SK-N-MC (cell line): ENCODE measurements at places on chromosomes 6 and 20.

- DNase-seq: peak; percentile 53
Observed at GRCh38 chr6:5471044-5471443, 209.7 kb downstream of the FARS2 start.

GRCh38 chr20:43922614-43923013 is 8.0 kb downstream of the TOX2 start:
- no peak for DNase-seq

GRCh38 chr6:34475238-34475682 is 9.4 kb downstream of the PACSIN1 start:
- DNase-seq: no peak

- DNase-seq: no peak
Observed at GRCh38 chr20:31949877-31950646, 1.8 kb downstream of the PDRG1 start.

GRCh38 chr6:163348789-163349680 is 65.5 kb upstream of the QKI start:
- DNase-seq: no peak

GRCh38 chr6:158460602-158461169 is 99.2 kb upstream of the TMEM181 start:
- DNase-seq: no peak

GRCh38 chr6:45611491-45611890 is 233.8 kb upstream of the SUPT3H start:
- no peak for DNase-seq

DNA sequence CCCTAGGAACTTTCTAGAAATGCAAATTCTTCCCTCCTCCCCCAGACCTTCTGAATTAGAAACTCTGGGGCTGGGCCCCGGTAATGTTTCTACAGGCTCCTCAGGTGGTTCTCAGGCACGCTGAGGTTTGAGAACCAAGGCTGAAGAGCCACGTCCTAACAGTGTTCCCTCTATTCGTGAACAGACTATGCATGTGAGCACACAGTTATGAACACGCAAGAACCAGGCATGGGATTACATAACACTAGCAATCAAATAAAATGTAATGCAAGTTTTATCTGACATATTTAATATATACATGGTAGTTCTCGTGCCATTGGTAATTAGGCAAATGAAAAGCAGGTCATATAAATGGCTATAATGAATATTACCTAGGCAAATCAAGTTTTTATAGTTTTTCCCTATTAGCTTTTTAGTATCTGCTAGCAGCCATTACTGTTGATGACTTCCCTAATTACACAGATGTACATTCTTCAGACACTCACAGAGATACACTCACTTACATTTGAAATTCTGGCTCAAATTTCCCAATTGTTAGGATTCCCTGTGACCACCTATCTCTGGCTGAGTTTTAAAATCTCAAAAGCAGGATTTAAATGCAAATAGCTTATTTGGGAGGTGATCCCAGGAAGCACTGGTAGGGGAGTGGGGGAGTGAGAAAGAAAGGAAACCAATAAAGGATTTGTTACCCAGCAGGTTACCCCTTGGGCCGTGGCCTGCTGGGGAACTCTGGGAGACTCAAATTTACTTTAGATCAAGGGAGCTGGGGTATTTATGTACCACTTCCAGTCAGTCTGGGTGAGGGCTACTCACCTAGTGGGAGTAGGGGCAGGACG is 104.1 kb downstream of the TCP11 start:
- no peak for DNase-seq

- no peak for DNase-seq
Observed at GRCh38 chr6:77415706-77416105, 47.6 kb downstream of the HTR1B start.

- DNase-seq: no peak
Observed at GRCh38 chr20:59661621-59662020, 57.3 kb downstream of the PHACTR3 start.

GRCh38 chr6:119575721-119576120 is 226.2 kb upstream of the MAN1A1 start:
- DNase-seq: peak; percentile 26

DNA sequence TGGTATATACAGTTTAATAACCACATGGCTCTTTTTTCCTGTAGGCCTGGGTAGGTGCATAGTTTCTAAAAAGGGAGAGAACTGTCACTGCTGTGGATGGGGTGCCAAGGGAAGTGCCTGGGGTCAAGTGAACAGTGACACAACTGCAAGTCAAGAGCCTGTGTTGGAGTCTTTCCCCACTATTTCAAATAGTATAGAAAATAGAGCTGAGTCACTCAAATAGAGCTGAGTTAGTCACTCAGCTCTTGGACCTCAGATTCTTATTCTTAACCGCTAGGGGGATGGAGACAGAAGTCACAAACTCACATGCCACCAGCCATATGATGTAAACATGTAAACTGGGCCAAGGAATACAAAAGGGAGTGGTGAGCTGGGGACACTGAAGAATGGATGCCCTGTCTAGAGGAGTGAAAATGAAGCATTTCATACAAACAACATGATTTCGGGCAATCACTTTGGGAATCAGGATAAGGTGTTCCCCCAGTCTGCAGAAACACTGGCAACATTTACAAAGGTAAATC is 2.1 kb downstream of the NQO2 start:
- no peak for DNase-seq

DNA sequence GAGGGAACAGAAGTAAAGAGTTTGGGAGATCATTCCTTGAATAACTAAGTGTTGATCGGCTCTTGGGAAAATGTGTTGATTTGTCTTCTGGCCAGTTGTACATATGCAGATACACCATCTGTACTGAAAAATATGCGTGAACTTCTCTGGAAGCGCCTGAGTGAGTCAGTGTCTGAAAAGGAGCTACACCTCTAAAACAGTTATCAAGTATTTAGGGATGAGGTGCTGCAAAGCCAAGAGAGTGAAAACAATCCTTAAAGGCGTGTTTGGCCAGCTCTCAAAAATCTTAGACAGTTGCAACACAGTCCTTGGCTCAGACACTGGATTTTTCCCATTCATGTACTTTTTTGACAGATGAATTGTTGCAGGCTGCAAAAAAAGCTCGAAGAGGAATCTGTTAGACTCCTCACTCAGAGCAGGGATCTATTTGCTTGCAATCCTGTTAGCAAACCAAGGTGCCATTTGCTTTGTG is 61.3 kb downstream of the BMP6 start:
- no peak for DNase-seq

DNA sequence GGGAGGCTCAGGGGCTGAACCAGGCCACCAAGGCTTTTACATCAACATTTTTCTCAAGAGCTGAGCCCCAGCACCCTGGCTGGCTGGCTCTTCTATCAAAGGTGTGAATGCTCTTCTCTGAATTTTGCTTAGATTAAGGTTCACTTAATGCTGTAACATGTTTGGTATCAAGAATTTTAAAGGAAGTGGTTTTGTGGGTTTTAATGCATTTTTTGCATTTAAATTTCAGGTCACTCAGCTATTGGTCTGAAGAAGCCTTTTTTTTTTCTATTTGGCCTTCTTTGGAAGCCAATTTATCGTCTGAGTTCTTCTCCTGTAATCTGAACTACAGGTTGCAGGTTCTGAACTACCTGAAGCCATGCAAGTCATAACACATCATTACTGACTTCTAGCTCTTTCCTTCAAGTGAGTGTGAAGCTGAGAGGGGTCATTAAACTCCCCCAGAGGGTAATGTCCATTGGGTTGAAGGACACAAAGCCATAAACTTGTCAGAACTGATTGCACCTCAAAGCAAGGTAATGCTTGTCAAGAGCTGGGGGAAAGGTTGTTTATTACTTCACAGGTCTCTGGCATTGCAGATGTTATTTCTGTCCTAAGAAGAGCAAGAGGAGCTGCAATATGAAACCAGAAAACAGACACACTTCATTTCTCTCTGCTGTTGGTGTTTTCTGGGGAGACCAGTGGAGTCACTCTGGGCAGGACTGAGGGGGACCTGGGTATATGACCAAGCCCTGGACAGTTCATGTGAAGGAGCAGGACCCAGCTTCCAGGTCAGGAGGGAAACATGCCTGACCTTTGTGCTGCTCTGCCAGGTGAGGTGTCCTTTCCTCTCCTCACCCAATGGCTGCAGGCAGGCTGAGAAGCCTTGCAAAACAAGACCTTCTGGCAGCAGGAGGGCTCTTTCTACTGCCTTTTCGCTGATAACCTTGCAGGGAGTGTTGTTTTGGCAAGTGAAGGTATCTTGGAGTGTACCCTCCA is 26.1 kb upstream of the NEDD9 start:
- no peak for DNase-seq

DNA sequence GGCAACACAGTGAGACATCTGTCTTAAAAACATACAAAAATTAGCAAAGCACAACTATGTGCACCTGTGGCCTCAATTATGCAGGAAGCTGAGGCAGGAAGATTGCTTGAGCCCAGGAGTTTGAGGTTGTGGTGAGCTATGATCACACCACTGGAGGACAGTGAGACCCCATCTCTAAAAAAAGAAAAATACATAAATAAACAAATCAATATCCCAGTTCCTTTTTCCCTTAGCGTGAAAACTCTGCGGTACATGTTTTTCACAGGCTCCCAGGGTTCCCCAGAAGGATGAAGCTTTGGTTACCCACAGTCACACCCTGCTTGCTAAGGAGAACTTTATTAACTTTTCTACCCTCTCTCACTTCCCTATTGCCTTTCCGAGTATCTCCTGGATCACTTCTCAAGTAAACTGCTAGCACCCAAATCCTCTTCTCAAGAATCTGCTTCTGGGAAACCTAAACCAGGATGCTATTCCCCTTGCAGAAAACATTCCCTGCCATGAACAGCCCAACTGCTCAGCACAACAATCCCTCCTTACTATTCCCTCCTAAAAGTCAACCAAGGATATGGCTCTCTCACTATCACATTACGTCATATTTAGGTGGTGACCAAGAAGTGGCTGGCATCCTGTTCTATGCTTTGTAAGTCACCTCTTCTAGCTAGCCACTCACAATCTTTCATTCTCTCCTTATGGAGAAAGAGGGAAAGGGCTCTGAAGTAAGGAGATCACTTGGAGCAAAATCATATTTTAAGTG is 122.4 kb downstream of the IPCEF1 start:
- no peak for DNase-seq
